ENCODE measurements at places on chromosomes 13 and 19. TPM values are rescaled to one million over a fixed set of nuclear protein-coding genes. Genes with fewer than 3 reads are reported as not detected.

CYP4F8 gene
- total RNA-seq = not detected

FCHO1 gene
- 93.6 TPM for total RNA-seq

C19orf73 gene
- 2.6 TPM for total RNA-seq

C1QTNF9 gene
- not detected for total RNA-seq

EPSTI1 gene
- 19.3 TPM for total RNA-seq

ZNF486 gene
- total RNA-seq = 4.0 TPM

GRCh38 chr13:109810761-109811510 is 24.6 kb upstream of the IRS2 start:
- H3K4me1 ChIP-seq = no peaks in the 10 kb centered on the region
- no peak overlapping the region for H3K4me3 ChIP-seq
- H3K27me3 ChIP-seq = peaks cover 5% of the 10 kb centered on the region
- no peak overlapping the region for H3K27ac ChIP-seq
- no peak for DNase-seq

DNA sequence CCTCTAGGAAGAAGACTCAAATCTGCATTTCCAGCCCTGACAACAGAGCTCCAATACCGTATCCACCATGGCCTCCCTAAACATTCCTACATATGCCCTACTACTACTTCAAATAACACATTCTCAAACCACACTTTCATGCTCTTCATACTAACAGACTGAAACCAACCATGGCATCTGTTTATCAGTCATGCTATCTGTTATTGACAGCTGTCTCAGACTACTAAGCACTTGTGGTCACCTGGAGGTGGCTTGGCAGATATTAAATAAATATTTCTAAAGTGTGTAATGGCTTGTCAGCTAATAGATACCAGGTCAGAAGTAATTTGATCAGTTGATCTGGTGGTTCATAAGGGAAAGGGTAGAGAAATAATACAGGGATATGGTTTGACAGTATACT is 489.1 kb downstream of the DIAPH3 start:
- DNase-seq = no peak
- H3K4me1 ChIP-seq = no peaks in the 10 kb centered on the region
- H3K27ac ChIP-seq = no peak overlapping the region

- H3K4me1 ChIP-seq = no peaks in the 10 kb centered on the region
- H3K36me3 ChIP-seq = no peaks in the 10 kb centered on the region
- no peak overlapping the region for H3K4me3 ChIP-seq
- no peak overlapping the region for H3K27ac ChIP-seq
- H3K27me3 ChIP-seq = no peaks in the 10 kb centered on the region
Measured at GRCh38 chr13:76048675-76049375, 412.7 kb downstream of the LMO7 start.

- H3K27me3 ChIP-seq = no peaks in the 10 kb centered on the region
- H3K36me3 ChIP-seq = no peaks in the 10 kb centered on the region
- no peak for DNase-seq
- H3K4me3 ChIP-seq = no peak overlapping the region
- no peaks in the 10 kb centered on the region for H3K4me1 ChIP-seq
Measured at GRCh38 chr19:33554821-33555220, 33.2 kb upstream of the PEPD start.

DNA sequence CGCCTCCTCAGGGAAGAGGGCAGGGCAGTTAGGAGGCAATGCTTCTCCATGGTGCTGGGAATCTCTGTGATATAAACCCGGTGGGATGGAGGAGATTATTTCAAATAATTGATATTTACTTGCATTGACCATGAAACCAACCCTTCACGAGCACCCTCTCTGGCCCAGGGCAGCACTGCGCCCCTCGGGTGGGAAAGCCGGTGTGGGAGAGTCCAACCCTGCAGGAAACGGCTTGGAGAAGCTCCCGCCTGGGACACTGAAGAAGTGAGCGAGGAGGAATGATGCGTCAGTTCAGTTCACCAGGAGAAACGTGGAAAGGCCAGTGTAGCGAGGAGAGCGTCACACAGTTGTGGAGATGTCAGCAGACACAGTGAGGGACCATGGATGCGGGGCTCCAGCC is 99.9 kb downstream of the COL4A2 start:
- no peak overlapping the region for H3K4me3 ChIP-seq
- H3K27ac ChIP-seq = no peak overlapping the region
- H3K36me3 ChIP-seq = no peaks in the 10 kb centered on the region
- DNase-seq = no peak
- H3K4me1 ChIP-seq = peaks cover 12% of the 10 kb centered on the region
- H3K27me3 ChIP-seq = peaks cover 51% of the 10 kb centered on the region

DNA sequence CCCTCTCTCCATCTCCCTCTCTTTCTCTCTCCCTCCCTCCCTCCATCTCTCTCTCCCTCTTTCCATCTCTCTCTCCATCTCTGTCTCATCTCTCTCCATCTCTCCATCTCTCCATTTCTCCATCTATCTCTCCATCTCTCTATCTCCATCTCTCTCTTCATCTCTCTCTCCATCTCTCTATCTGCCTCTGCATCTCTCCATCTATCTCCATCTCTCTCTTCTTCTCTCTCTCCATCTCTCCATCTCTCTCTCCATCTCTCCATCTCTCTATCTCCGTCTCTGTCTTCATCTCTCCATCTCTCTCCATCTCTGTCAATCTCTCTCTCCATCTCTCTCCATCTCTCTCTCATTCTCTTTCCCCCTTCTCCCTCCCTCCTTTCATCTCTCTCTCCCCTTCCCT is 56.1 kb upstream of the NFIC start:
- peaks cover 6% of the 10 kb centered on the region for H3K27me3 ChIP-seq
- no peaks in the 10 kb centered on the region for H3K4me1 ChIP-seq
- no peaks in the 10 kb centered on the region for H3K36me3 ChIP-seq
- H3K4me3 ChIP-seq = no peak overlapping the region
